ENCODE measurements at places on chromosomes 1 and 21. TPM values are rescaled to one million over a fixed set of nuclear protein-coding genes. Genes with fewer than 3 reads are reported as not detected.

Gene NME7
- total RNA-seq: 36.0 TPM

Gene GABRD
- not detected for total RNA-seq

Gene FCGR1A
- total RNA-seq: not detected

Gene GPA33
- total RNA-seq: not detected

Gene AMPD1
- not detected for total RNA-seq

Gene SPATA1
- 0.41 TPM for total RNA-seq
